ENCODE measurements at places on chromosomes 12 and 14.
A peak's percentile ranks its signal among the peaks of the same experiment; 100 is the strongest.

- no peak for DNase-seq
Observed at GRCh38 chr12:30582943-30583342, 112.7 kb downstream of the IPO8 start.

DNA sequence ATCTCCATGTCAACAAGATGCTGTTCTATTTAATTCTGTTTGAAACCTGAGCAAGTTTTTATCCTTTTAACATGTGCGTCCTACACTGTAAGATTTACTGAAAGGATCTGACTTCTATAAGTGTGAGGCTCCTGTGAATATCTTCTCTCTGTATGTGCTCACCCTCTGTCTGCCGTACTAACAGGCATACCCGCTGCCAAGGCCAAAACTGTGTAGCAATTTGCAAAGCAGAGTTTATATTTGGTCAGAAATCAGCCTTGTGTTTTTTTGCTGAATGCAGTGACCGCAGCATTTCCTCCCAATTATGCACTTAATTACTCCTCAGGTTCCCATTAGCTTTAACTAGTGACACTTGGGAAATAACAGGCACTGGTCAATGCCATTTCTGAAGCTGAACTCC lies 12.3 kb downstream of the CHST11 start:
- DNase-seq: peak; percentile 49

DNA sequence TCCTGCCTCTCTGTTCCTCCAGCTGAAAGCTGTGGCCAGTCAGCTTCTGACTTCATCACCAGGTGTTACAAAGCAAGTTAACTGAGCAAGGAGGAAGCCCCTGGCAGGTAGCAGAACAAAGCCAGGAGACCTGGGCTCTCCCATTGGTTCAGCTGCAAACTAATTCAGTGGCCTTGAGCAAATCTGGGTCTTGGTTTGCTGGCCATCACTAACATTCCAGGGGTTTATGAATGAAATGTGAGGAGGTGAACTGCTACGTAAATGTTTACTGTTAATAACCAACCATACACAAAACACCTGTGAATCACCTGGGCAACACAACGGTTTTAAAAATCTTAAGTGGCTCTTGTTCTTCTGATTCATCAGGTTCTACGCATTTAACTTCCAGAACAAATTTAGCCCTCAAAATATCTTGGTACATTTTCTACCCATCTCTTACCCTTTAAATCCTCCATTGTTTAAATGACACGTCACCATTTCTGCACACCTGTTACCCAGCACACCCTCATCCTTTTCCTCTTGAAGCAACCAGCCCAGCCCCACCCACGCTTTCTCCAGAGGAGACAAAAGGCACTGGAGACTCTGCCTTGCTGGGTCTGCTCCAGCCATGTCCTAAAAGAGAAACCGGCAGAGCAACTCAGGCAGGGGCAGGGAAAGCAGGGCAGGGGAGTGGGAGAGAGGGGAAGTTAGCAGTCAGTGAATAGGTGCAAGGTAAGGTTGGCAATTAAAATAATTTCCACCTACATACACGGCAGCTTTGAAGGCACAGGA lies 49.3 kb upstream of the TSPAN11 start:
- no peak for DNase-seq

- no peak for DNase-seq
Observed at GRCh38 chr14:67512463-67513310, 20.4 kb upstream of the PLEKHH1 start.

DNA sequence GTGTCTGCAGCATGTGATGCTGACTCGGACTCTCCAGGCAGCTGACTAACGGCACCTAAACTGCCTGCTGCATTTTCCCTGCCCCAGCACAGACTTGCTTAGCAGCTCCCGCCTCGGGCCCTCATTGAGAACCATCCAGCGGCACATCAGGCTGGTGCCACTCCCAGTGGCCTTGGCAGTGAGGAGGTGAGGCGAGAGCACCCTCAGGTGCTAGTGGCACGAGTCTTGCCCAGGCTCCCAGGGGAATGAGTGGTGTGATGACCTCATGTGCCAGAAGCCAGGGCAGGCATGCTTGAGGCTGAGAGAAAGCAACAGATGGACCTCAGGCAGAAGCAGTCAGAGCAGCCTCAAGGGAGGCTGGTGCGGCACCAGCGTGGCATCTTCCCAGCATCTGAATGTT lies 60.2 kb downstream of the PRKCH start:
- DNase-seq: no peak
